NCI-H1436 treated with DMSO at 0.1 percent for 48 hours (cell line): ENCODE measurements at places on chromosomes 1 and 21.

DNA sequence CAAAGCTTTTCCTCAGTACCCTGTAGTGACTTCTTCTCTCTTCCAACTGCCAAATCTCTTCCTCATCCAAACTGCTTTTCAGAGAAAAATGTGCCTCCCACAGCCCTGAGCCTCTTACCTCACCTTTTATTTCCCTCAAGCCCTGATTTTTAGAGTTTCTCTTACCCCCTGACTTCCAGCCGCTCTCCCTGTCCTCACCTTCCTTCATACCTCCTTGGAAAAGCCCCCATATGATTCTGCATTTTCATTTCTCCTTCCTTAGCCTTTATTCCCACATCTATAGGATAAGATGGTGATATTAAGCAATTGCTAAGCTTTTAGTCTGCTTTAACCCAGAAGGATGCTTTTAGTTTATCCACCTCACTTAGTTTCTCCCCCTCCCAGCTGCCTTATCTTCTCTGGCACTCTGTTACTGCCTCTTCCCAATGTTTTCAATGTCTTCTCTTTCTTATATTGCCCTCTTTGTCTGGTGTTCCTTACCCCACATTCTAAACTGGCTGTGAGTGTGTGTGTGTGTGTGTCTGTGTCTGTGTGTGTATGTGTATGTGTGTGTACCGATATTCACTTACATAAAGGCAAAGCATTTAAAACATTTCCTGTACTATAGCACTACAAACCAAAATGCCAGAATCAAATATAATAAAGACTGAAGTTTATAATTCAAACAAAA lies at the start of gene CD1B:
Gene CD1B (minus strand): TSS at position 51 of the 670 bp plus-strand sequence. CDS start 108 bp downstream, outside the sequence.
- no peak for DNase-seq

- no peak for DNase-seq
Observed at GRCh38 chr1:85378534-85378933, 86.4 kb downstream of the DDAH1 start.

GRCh38 chr1:184409011-184409410 lies 22.2 kb downstream of the C1orf21 start:
- DNase-seq: no peak

GRCh38 chr1:43804569-43804968 lies 97.2 kb downstream of the ST3GAL3 start:
- no peak for DNase-seq

DNA sequence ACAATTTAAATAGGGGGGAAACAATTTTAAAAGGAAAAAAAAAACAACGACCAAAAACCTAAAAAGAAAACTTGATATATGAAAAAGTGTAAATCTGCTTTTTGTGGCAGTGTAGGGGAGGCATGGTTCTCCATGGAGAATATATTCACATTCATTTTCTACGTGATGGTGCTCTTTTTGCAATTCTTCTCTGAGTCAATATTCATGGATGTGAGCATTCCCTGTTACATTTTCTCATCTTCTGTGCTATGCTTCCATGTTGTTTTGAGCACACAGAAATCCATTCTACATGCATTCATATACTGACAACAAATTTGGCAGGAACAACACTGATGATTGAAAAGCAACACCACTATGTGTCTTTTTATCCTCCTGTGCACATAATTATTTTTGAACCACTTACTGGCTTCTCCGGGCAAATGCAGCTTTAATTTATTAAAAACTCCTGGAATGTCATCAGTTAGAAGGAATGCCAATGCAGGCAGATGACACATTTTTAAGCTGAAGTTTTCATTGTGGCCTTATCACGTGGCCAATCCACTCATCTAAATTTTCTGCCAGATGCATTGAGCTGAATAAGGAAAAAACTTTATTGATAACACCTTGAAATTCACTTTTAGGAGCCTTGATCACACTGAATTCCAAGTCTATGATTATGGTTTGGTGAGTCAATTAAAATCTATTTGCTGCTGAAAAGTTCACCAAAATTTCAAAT lies 590.6 kb downstream of the NUF2 start:
- no peak for DNase-seq

DNA sequence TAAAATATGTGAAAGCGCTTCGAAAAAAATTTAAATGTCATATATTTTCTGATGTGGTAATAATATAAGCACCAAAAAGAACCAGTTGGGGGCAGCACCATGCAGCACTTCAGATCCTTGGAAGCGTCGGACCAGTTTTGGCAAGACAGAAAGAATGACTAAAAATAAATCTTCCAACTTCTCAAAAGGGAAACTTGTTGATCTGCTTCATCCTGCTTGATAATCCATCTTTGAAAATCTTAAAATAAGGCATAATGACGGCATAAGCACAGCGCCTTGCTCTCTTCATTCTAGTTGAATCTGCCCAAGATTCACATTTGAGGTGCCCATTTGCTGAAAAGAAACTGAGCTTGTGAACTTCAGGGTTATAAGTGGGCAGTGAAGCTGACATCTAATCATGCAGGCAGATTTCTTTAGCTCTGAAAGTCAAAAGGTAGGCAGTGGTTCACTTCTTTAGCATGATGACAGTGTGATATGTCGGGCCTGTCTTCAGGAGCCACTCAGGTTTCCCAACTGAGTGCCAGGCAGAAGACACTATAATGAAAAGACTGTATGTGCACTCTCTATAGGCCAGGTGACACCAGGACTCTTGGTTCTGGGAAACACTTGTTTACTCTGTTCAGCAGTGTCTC lies 19.8 kb upstream of the MUTYH start:
- DNase-seq: no peak

DNA sequence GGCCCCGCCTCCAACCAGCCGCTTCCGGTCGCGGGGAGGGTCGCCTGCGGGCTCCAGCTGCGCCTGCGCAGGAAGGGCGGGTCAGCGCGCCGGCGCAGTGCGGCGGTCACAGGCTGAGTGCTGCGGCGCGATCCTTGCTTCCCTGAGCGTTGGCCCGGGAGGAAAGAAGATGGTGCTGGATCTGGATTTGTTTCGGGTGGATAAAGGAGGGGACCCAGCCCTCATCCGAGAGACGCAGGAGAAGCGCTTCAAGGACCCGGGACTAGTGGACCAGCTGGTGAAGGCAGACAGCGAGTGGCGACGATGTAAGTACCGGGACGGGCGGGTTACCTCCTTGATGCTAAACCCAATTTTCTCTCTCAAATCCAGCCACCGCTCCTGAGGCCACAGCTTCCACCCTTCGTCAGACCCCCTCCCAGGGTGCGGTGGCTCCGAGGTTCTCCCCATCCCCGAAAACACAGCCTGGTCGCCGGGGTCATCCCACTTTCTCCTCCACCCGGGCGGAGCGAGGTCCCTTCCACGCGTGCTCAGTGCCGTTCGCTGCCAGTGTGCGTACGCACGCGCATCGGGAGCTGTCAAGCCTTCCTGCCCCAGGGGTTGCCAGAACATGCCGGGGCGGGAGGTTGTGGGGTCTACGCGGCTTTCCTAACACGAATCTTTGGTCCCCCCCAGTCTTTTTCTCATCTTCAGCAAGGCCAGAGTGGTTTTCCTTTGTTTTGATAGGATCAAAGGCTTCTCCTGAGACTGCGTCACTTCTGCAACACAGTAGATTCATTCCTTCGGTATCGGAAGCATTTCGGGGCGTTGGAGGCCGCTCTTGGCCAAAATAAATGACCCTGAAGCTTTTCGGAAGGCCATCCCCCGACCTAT lies at the start of gene SARS1:
Gene SARS1 (plus strand): TSS at position 95 of the 870 bp plus-strand sequence. CDS start 75 bp downstream, at position 170.
- DNase-seq: peak; percentile 10
